Liver (tissue), 10 donors: ENCODE measurements at places on chromosomes 11 and 22. TPM values are rescaled to one million over a fixed set of nuclear protein-coding genes. Genes with fewer than 3 reads are reported as not detected.

DNA sequence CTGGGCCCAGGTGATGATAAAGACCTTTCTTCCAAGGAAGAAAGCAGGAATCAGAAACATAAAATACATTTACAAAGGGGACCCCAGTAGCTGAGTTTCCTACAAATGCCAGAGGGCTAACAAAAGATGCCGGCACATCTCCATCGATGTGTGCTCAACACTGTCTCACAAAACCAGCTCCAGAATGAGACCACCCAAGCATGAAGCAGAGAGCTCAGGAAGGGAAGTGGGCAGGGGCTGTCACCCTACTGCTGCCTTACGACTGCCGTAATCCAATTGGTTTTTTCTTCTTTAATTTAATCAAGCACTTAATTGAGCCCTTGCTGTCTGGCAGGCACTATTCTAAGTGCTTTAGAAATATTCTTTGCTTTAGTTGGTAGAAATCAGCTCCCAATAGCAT is 26.1 kb downstream of the SMCO4 start:
- DNase-seq: no peak

- no peak for DNase-seq
These were observed 559 bp upstream of the RNF141 start for GRCh38 chr11:10541561-10541930.

PLEKHA7 gene
- total RNA-seq: 28.8 TPM

GRCh38 chr11:126546191-126546590 is 190.7 kb downstream of the ST3GAL4 start:
- no peak for DNase-seq

- DNase-seq: no peak
These were observed 203.7 kb downstream of the ARHGAP42 start for GRCh38 chr11:100890789-100891188.

- DNase-seq: no peak
These were observed 726.4 kb downstream of the BRD1 start for GRCh38 chr22:49101225-49101624.

DNA sequence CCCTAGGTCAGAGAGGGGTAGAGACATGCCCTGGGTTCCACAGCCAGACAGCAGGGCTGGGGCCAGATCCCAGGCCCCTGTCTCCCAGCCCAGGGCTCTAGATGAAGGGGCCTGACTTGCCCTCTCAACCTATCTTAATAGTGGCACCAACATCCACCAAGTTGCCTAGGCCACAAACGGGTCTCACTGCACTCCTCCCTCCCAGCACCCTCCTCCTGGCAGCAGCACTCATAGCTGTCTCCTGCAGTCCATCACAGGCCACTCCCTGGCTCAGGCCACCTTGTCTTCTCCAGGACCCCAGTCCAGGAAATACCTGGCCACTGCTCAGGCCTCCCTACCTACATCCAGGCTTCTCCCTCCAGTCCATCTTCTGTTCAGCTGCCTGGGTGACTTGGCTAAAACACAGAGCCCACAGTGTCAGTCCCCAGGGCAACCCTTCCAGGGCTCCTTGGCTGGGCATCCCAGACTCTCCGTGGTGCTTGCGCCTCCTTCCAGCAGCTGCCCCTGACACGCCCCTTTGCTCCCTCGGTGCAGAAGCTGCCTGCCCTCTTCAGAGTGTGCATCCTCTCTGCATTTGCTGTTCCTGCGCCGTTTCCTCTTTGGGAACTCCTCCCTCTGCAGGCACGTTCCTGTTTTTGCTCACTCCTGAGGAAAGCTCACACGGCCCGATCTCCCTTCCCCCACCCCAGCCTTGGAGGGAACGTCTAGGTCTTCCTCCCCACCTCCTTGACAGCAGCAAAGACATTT is 40.5 kb downstream of the LRRC32 start:
- DNase-seq: peak; percentile 45

NXPE2 gene
- 0.05 TPM for total RNA-seq

DNA sequence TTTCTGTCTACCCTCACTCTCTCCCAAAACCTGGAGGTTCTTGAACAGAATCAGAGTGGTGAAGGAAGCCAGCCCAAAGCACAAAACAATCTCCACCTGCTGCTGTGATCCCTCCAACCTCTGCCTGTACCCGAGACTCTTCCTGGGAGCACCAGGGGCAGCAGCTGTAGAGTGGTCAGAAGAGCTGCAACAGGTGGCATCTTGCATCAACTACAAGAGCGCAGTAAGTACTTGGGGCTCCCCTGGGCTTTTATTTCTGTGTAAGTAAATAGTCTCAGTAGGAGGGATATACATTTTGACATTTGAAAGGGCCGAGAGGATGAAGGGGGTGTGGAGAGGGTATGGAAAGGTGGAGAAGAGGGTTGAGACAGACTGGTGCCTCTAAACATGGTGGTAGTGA is 8.3 kb upstream of the UBQLNL start:
- DNase-seq: no peak

UCP3 gene
- total RNA-seq: 0.47 TPM

DNA sequence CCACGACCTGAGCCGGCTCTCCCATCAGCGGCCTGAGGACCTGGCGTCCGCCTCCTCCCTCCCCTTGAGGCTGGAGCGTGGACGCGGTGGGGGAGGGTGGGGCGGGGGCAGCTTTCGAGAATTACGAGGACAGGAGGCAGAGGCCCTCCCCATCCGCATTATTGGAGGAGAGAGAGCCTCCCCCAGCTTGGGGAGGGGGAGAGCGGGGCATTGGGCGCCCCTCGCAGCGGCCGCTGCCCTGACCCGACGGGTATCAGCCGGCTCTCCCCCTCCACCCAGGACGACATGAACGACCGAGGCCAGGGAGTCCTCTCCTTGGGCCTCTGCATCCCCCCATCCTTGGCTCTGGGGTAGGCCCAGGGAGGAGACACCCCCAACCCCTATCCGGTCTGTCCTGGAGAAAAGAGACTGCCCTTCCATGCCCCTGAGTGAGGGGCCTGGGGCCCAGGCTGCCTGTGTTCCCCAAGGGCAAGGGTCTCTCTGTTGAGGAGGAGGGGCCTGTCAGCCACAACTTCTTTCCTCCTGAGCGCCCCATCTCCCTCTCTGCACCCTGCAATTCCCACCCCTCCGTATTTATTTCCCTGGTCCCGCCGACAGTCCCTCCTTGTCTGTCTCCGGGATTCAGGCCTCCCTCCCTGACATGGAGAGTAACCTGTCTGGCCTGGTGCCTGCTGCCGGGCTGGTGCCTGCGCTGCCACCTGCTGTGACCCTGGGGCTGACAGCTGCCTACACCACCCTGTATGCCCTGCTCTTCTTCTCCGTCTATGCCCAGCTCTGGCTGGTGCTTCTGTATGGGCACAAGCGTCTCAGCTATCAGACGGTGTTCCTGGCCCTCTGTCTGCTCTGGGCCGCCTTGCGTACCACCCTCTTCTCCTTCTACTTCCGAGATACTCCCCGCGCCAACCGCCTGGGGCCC is 495 bp downstream of the GPR137 start:
- no peak for DNase-seq

SCN4B gene
- total RNA-seq: 0.05 TPM

DBX1 gene
- not detected for total RNA-seq
